ENCODE measurements at places on chromosomes 12 and 14. TPM values are rescaled to one million over a fixed set of nuclear protein-coding genes. Genes with fewer than 3 reads are reported as not detected.

FAIM2 gene
- total RNA-seq = 2.1 TPM

AKAP5 gene
- total RNA-seq = 1.1 TPM

NR4A1 gene
- 64.2 TPM for total RNA-seq

SYNDIG1L gene
- not detected for total RNA-seq

VRTN gene
- total RNA-seq = not detected

AMN gene
- 0.17 TPM for total RNA-seq

- peak; percentile 88 for DNase-seq
- no peaks in the 10 kb centered on the region for H3K27me3 ChIP-seq
- peaks cover 4% of the 10 kb centered on the region for H3K36me3 ChIP-seq
- H3K4me1 ChIP-seq = peaks cover 27% of the 10 kb centered on the region
- no peak within 1 kb of the TSS for H3K4me3 ChIP-seq
These were observed at the start of gene RNASE4 for GRCh38 chr14:20683891-20684661. TSS of gene RNASE4 (plus strand) at chr14:20684560. CDS start at chr14:20699372, 14,812 bp downstream.

- no peaks in the 10 kb centered on the region for H3K36me3 ChIP-seq
- no peak overlapping the region for H3K27ac ChIP-seq
- no peaks in the 10 kb centered on the region for H3K27me3 ChIP-seq
- no peak for DNase-seq
- no peak overlapping the region for H3K4me3 ChIP-seq
- peaks cover 7% of the 10 kb centered on the region for H3K4me1 ChIP-seq
These were observed 236.2 kb upstream of the FBXO33 start for GRCh38 chr14:39668449-39668848.

GRCh38 chr12:24954261-24954660 lies 5.4 kb upstream of the BCAT1 start:
- peaks cover 37% of the 10 kb centered on the region for H3K27me3 ChIP-seq
- peaks cover 13% of the 10 kb centered on the region for H3K4me1 ChIP-seq
- no peak overlapping the region for H3K4me3 ChIP-seq
- no peak overlapping the region for H3K27ac ChIP-seq
- H3K36me3 ChIP-seq = no peaks in the 10 kb centered on the region

DNA sequence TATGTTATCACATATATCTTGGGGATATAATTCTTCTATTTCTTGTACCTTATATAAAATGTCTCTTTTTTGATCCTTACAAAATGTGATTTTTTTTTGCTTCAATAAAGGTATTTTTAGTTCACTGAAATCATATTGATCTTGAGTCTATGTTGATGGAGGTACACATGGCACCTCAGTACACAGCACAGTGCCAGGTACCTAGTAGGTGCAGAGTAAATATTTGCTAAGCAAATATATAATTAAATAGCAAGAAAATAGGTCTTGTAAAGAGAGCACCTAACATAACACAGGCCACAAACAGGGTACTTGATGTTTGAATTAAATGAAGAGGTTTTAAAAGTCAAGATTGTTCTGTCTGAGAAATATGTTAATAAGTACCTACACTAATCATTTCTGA lies 69.7 kb downstream of the CIT start:
- no peak overlapping the region for H3K27ac ChIP-seq
- peaks cover 15% of the 10 kb centered on the region for H3K36me3 ChIP-seq
- H3K27me3 ChIP-seq = no peaks in the 10 kb centered on the region

GRCh38 chr12:55626154-55626553 lies 10.5 kb upstream of the OR10P1 start:
- no peaks in the 10 kb centered on the region for H3K36me3 ChIP-seq
- peaks cover 27% of the 10 kb centered on the region for H3K4me1 ChIP-seq
- H3K27me3 ChIP-seq = peaks cover 7% of the 10 kb centered on the region
- no peak overlapping the region for H3K27ac ChIP-seq

DNA sequence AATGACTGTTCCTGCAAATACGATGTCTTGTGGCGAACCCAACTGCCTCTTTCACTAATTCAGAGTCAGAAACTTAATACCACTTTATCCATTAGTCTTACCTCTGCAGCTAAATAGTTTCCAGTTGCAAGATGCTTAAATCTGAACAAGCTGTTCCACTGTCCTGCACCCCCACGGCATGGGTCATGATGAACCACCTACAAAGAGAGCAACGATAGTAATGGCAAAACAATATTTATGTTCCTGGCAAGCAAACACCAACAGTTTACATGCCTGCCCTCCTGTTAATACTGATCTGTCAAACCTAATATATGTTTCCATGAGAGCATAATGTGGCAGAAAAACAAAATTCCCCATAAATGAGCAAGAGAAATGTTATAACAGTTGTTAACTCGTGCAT lies 121.9 kb downstream of the ITPR2 start:
- no peak for DNase-seq
- H3K36me3 ChIP-seq = peaks cover 24% of the 10 kb centered on the region
- no peaks in the 10 kb centered on the region for H3K4me1 ChIP-seq
- H3K27ac ChIP-seq = no peak overlapping the region

- no peak for DNase-seq
- peaks cover 3% of the 10 kb centered on the region for H3K27me3 ChIP-seq
- peaks cover 2% of the 10 kb centered on the region for H3K36me3 ChIP-seq
- no peaks in the 10 kb centered on the region for H3K4me1 ChIP-seq
These were observed 124.9 kb upstream of the MED13L start for GRCh38 chr12:116402163-116402939.

DNA sequence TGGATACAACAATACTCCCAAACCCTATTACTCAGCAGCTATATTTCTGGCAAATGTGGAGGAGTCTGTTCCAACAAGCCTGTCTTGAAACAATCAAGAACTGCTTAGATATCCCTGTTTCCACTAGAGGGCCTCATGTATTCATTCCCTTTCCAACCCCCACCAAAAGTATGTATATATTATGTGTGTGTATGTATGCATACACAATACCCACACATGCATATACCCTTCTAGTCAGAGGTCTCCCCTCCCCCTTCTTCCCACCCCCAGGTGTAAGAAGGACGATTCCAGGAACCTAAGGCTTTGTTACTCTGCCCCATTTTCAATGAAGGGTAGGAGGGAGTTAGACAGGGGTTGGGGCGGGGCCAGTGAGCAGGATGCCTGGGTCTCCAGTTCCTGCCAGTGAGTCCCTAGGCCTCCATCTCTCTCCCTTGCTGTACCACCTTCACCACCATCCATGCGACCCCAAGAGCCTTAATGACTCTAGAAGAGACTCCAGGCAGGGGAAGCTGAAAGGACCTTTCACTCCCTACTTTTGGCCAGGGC lies at the start of gene DGKA:
Gene DGKA, plus strand, starts transcription at position 392 of the 546 bp plus-strand sequence. CDS start 5,342 bp downstream, outside the sequence.
- peaks cover 45% of the 10 kb centered on the region for H3K4me1 ChIP-seq

DNA sequence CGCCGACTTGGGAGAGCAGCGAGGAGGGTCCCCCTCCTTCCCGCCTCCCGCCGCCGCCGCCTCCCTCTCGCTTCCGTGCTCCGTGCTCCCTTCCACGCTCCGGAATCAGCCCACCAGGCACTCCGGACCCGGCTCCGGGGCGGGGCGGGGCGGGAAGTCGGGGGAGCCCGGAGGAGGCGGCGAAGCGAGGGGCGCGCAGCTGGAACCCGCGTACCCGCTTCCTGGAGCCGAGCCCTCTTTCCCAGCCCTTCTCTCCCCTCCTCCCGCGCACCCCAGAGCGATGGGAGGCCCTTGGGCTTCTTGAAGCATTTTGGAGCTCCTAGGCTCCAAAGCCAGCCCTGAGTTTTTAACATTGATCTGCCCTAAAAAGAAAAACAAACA lies at the start of gene SYNDIG1L:
Gene SYNDIG1L, minus strand, starts transcription at position 9 of the 381 bp plus-strand sequence. CDS start 16,466 bp downstream, outside the sequence.
- H3K27ac ChIP-seq = no peak within 1 kb of the TSS
- peaks cover 2% of the 10 kb centered on the region for H3K4me1 ChIP-seq
- peaks cover 37% of the 10 kb centered on the region for H3K27me3 ChIP-seq
- no peaks in the 10 kb centered on the region for H3K36me3 ChIP-seq
- H3K4me3 ChIP-seq = no peak within 1 kb of the TSS
- no peak for DNase-seq

DNA sequence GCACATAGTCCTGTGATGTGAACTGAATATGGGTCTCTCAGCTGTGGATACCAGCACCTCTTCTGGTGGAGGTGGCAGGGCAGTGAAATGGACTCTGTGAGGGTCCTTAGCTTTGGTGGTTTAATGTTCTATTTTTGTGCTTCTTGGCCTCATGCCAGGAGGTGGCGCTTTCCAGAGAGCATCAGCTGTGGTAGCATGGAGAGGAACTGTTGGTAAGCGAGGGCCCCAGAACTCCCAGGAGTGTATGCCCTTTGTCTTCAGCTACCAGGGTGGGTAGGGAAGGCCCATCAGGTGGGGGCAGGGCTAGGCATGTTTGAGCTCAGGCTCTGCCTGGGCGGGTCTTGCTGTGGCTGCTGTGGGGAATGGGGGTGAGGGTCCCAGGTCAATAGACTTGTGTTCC lies 241.7 kb downstream of the AEBP2 start:
- no peak overlapping the region for H3K27ac ChIP-seq
- no peak for DNase-seq
- peaks cover 36% of the 10 kb centered on the region for H3K4me1 ChIP-seq
- H3K27me3 ChIP-seq = no peaks in the 10 kb centered on the region
- peaks cover 6% of the 10 kb centered on the region for H3K36me3 ChIP-seq

- peaks cover 1% of the 10 kb centered on the region for H3K36me3 ChIP-seq
- DNase-seq = no peak
- no peak overlapping the region for H3K27ac ChIP-seq
- H3K27me3 ChIP-seq = peaks cover 5% of the 10 kb centered on the region
These were observed 34.4 kb downstream of the BMAL2 start for GRCh38 chr12:27367078-27367477.

- H3K4me1 ChIP-seq = peaks cover 7% of the 10 kb centered on the region
- DNase-seq = no peak
- H3K27me3 ChIP-seq = peaks cover 2% of the 10 kb centered on the region
These were observed 114.2 kb upstream of the ARID2 start for GRCh38 chr12:45615268-45615667.

All from activated CD4-positive, alpha-beta memory T cell treated with anti-CD3 and anti-CD28 coated beads for 36 hours (primary cell).